Coronary artery (tissue), 2 donors: ENCODE measurements at places on chromosomes 1 and 21.
A peak's percentile ranks its signal among the peaks of the same experiment; 100 is the strongest.

- DNase-seq, result no peak
These were observed 56.4 kb downstream of the GREM2 start for GRCh38 chr1:240555524-240555923.

DNA sequence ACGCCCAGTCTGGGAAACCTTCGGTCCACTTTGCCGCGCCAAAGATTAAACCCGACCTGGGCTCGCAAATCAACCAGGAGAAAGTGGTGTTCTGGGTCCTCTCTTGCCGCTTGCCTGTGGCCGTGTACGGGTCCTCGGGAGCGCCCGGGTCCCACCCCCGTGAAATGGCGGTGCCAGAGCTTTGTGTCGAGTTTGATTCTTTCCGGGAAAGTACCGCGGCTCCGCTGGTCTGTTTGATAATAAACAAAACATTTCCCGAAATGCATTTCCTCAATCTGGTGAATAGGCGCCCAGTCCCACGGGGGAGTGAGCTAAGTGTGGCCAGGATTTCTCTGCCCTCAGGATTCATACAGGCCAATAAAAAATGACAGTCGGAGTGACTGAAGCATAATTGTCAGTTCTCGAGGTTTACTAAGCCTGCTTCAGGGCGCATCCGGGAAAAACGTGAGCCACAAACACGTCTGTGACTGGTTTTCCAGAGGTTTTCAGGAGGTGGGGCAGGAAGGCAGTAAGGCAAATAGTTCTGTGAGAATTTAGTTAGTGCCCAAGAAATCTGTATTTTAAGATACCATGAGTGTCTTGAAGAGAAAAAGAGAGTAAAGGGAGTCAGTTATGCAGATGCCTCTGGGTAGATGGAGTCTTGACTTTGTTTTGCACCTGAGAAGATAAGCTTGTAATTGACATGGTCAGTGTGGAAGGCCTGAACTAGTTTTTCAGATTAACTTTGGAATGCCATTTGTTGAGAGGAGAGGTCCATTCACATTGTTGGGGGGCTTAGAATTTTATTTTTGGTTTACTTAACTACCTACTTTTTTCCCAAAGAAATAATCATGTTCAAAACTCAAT is 675 bp downstream of the IFNAR1 start:
- peak; percentile 83 for DNase-seq

GRCh38 chr1:66374148-66374547 is 159.8 kb upstream of the SGIP1 start:
- DNase-seq, result no peak

DNA sequence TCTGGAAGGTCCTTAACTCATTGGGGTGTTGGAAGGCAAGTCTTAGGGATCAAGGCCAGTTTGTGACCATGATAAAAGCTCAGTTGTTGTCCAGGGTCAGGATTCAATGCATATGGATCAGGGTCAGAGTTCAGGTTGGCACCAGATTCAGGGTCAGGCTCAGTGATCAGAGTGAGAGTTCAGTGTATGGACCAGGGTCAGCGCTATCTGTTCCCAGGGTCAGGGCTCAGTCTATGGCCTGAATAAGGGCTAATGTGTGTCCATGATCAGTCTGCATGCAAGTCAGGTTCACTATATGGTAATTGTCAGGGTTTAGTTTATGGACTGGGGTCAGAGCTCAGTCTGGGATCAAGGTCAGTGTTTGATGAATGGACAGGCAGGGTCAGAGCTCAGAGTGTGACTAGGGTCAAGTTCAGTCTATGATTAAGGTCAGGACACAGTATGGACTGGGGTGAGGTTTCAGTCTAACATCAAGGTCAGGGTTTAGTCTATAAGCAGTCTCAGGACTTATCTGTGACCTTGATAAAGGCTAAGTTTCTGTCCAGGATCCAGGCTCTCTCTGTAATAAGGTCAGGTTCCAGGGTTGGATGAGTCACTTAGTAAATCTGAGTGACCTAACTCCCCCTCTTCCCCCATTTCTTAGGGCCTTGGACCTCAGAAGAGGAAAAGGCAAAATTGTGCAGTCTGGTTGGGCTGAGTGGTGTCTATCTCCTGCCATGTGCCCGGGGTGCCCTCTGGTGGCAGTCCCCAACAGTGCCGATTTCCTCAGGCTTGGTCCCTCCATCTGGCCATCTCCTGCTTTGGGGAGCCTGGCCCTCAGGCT is 23.8 kb downstream of the KNCN start:
- no peak for DNase-seq

DNA sequence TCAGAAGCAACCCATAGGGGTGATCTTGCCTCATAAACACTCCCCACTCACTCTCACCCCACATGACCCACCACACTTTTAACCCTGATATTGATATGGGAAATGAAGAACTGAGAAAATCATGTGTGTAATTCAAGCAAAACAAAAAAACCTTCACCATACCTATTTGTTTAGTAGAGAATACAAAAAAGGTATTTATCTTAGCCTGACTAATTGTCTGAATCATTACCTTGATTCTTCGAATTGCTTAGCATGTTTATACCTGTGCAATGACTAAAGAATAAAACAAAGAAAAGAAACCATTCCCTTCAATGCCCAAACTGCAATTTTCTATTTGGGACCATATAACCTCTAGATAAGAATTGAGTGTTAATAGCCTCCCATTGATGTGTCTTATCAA is 1.8 kb downstream of the CLDN17 start:
- DNase-seq, result no peak

- no peak for DNase-seq
These were observed 33.1 kb downstream of the ZMYND12 start for GRCh38 chr1:42422737-42423136.

DNA sequence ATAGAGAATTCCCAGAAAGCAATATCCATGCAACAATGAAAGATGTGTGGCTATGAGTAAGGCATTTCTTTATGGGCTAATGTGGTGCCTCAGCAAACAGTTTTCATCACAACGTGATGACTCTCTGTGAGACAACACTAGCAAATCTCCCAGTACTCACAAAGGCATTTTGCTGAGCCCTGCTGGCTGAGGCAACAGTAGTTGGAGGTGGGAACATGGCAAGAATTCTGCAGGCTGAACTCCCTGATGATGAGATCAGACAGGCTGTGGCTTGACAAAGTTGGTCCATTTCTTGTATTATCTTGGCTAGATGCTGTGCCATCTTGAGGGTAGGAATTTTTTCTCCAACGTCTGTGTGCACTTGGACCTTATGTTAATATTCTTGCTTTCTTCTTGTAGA is 24.6 kb downstream of the PROX1 start:
- no peak for DNase-seq

DNA sequence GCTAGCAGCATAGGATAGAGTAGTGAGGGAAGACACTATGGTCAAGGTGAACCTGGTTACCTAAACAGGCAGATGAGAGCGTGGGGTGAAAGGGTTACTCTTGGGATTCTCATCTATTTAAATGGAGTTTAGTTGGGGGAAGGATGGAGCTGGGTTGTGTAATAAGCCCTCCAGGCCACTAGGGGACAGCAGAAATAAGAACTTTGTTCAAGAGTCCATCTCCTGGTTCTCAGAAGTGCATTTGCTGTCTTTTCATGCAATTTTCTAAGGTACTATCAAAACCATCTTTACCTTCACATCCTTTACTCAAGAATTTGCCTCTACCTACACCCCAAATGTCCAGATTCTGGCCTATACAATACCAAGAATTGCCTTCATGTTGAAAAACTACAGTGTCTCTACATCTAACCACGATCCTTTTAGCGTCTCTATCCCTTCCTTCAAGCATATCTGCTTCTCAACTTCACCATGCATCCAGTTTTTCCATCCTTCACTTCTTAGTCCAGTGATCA is 28.0 kb downstream of the SLAMF1 start:
- DNase-seq, result no peak

DNA sequence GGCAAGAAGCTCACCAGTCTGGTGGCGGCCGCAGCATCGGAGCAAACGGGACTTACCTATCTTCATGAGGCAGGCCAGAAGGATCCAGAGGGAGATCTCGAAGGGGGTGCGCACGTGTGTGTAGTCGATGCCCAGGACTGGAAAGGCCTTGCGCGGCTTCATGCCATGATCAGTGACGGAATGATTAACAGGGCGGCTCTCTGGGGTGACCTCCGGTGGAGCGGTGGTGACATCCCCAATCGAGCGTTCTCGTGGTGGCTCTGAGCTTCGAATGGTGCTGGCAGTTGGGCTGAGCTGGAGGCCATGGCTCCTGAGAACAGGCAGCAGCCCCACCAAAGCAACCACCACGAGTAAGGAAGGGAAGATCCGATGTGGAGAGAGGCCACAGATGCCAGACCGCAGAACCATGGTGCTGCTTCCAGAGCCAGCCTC is 982 bp downstream of the SLC9A1 start:
- DNase-seq, result no peak

DNA sequence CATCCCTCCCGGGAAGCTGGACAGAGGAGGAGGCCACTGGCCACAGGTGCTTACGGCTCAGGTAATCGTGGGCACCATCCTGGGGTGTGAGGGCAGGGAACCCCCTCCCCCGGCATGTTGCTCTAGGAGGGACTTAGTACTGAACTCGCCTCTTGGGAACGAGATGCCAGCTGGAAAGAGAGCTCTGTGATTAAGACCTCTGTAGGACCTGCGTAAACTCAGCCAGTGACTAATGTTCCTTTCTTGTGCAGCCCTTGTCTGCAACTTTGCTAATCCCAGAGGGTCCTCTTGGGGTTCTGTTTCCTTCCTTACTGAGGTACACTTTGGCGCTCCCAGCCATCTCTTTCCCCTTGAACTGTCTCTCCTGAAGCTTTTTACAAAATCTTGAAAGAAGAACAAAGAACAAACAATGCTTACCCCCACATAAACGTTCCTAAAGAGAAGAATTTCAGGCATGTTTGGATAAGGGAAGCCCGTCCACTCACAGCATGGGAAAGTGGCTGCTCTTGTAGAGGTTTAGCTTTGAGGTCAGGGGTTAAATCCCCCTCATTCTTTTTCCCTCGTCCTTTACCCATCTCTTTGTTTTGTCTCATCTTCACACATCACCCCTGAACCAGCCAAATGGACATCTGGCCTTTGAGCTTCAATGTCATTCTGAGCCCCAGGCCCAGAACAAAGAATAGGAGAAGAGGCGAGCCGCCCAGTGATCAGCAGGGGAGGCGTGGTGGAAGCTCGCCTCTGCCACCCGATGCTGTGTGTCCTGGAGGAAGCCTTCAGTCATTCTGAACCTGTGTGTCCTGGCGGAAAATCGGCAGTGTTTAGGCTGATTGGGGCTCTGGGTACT is 37.4 kb downstream of the CITED4 start:
- no peak for DNase-seq

DNA sequence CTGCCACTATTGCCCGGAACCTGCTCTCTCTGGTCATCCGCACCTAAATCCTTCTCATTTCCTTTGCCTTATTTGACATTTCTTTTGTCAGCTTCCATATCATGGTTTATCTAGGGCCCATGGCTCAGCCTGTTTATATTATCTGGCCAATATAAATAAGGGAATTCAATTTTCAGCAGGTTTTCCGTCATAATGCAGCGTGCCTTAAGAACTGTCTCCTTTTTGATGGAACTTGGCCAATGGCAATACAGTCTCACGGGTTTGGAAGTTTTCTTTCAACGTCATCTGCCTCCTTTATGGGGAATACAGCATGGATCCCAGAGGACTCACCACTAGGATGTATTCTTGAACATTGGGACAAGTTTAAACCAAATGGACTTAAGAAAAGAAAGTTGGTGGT is 77.8 kb upstream of the KIAA0040 start:
- DNase-seq, result no peak

- no peak for DNase-seq
These were observed 112.7 kb upstream of the BACE2 start for GRCh38 chr21:41055266-41055665.

DNA sequence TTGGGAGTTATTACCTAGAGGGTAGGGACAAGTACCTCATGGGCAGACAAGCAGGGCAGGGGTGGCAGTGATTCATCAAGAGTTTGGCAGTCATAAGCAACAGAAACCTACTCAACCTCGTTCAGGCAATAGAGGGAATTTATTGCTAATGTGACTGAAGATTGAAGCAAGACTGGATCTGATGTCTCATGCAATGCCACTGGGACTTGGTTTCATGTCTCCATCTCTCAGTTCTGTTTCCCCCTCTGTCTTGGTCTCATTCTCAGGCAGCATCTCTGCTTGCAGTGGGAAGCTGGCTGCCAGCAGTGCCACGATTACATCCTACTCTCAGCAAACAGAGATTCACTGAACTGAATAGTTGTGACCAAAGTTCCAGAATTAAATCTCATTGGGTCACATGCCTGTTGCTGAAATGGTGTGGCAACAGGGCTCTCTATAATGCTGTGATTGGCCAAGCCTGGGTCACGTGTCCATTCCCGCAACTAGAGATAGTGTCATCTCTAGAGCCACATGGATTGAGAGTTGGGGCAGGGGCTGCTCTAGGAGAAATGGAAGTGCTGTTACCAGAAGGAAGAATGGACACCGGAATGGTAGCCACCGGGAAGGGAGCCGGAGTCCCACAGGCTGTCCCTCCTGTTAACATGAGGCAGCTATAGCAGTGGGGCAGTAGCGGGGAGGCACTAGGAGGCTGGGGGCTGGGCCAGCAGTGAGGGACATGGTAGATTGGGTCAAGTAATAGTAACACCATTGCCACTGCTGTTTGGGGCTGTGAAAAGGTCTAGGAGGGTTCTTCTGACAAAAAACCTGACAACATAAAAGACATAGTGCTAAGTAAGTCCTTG is 3.9 kb upstream of the CDC42 start:
- DNase-seq, result no peak

- no peak for DNase-seq
These were observed 2.1 kb downstream of the ERG start for GRCh38 chr21:38496224-38496623.

GRCh38 chr1:200917291-200917817 is 22.7 kb downstream of the INAVA start:
- DNase-seq, result no peak
